ENCODE measurements at places on chromosomes 12 and 14.

DNA sequence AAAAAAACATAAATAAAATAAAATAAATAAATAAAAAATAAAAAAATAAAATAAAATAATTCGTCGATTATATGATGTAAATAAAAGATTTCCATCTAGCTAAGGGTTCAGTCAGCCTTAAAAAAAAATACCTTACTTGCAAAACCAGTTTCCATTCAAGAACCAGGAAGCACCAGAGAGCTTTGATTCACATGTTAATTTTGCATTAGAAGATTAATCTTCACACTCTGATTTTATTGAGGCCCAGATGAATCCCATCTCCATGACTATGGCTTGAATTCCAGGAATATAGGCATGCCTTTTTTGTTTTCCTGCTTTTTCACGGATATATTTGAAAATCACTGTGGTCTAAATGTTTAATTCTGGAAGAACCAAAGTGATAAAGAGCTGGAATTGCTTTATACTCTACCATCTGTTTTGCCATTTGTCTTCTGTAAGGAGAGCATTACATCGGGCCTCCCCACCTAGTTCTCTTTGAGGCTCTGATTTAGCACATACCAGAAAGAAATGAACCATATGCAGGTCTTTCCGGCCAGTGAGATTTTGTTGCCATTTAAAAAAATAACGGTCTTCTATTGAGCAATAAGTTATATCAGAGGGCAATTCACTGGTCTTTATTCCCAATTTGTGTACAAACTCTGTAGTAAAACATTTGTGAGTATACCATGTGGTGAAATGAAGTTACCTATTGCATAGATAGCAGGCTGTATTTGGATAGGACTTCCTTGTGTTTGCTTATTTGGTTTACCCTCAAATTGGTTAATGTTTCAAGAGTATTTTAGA is 175.5 kb downstream of the AEBP2 start:
- no peak for DNase-seq

- DNase-seq = no peak
Measured at GRCh38 chr14:72753879-72754400, 140.0 kb downstream of the DPF3 start.

DNA sequence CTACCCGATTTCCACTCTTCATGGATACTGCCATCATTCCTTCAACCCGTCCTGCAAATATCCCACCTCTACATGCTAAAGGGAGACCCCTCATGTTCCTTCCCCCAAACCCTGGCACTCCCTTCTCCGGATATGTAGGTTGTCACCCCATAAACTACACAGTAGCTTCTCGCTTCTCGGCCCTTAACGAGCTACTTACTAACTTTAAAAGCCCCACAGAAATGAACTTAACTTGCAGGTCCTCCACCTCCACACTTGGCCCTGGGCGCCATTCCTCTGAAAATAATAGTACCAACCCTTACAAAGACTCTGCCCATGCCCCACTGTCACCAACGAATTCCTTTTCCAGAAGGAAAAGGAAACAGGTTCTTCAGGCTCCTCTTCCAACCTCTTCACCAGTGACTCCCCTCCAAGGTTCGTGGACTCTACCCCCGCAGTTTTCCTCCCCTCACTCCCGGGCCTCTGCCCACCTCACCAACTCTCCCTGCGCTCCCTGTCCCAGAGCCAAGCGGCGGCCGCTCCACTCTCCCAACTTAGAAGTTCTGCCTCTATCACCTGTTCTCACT is 1.2 kb downstream of the SPPL3 start:
- DNase-seq = no peak

GRCh38 chr12:91317306-91317705 is 134.7 kb upstream of the DCN start:
- DNase-seq = no peak

- no peak for DNase-seq
Measured at GRCh38 chr12:8813572-8814357, 8.7 kb upstream of the A2ML1 start.

DNA sequence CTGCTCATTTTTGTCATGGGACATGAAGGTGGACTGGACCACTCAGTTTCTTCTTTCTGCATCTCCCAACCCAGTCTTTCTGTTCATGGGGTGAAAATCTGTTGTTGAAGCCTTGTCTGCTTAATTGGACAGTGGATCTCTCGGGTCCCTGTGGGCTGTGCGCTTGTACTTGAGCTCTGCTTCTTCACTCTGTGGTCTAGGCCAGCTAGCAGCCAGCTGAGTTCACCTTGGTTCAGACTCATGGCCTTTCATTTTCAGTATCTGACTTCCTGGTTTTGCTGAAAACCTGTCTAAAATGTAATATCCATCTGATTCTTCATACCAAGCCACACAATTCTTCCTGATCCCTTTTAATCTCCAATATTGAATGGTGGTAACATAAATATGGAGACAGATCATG is 117.2 kb downstream of the LRRK2 start:
- no peak for DNase-seq

GRCh38 chr12:59570145-59570544 is 25.7 kb upstream of the SLC16A7 start:
- DNase-seq = no peak

GRCh38 chr12:47449797-47450196 is 256.0 kb downstream of the RPAP3 start:
- no peak for DNase-seq

- DNase-seq = no peak
Measured at GRCh38 chr14:103544388-103545218, 15.6 kb downstream of the TRMT61A start.

DNA sequence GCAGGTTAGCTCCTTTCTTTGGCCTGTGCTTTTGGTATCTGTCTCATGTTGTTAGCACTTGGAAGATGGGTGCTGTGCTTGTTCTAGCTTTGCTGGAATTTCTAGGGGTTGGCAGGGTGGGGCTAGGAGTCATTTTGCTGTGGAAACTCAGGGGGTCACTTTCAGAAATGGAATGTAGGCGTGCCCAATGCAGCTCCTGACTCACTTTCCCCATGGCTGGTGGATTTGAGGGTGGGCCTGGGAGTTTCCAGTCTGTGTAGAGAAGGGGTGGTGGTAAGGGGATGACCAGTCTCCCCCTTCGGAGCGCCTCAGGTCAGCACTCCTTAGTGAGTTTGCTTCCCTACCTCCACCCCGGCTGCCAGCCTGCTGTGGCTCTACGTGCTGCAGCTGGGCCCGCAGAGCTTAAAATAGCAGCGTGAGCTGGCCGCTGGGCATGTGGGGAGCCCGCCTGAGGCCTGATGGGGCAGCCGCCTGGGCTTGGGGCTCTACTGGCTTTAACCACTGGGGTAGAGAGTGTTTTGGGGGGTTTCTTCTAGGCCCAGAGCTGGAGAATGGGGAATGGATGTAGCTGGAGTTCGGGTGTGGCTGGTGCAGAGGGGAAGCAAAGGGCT is 108.2 kb downstream of the TSPAN9 start:
- DNase-seq = no peak

GRCh38 chr12:85005615-85006014 is 30.5 kb downstream of the TSPAN19 start:
- DNase-seq = no peak

GRCh38 chr14:74913393-74913910 is 9.6 kb downstream of the RPS6KL1 start:
- no peak for DNase-seq

GRCh38 chr12:124837958-124838803 is 25.5 kb downstream of the SCARB1 start:
- DNase-seq = no peak

- DNase-seq = no peak
Measured at GRCh38 chr12:51448618-51449256, 24.1 kb downstream of the SLC4A8 start.

- no peak for DNase-seq
Measured at GRCh38 chr14:51401272-51401671, 161.2 kb downstream of the TMX1 start.

DNA sequence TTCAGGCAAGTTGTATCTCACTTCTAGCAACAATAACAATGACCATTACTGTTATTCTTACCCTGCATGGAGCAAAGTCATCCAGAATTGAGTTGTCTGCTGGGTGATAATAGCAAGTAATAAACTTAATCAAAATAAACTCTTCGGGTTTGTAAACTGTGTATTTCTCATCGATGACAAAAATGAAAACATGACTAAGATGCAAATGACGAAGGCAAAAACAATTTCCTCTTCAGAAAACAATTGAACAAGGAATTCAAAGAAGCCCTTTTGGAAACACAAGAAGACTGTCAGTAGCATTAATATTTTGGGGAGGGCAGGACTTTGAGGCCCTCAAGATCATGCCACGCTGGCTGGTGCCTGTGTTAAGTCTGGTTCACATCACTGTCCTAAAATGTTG is 232.0 kb downstream of the BTG1 start:
- no peak for DNase-seq

DNA sequence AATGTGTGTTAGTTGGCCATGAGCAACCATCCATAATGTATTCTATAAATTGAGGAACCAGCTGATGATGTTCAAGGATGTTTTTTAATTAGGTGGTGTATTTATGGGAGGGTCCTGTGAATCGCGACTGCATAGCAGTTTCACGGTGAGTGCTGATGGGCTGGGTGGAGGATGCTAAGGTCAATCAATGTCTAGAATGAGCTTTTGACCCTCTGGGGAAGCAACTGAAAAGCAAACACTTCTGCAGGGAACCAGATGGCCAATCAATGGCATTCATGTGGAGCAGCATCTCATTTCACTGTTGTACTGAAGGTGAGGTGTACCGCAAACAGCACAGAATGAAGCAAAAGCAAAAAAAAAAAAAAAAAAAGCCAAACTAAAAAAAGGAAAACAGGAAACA is 676.1 kb upstream of the TMEM132C start:
- DNase-seq = no peak

GRCh38 chr14:28783664-28784063 is 17.1 kb downstream of the FOXG1 start:
- DNase-seq = no peak

DNA sequence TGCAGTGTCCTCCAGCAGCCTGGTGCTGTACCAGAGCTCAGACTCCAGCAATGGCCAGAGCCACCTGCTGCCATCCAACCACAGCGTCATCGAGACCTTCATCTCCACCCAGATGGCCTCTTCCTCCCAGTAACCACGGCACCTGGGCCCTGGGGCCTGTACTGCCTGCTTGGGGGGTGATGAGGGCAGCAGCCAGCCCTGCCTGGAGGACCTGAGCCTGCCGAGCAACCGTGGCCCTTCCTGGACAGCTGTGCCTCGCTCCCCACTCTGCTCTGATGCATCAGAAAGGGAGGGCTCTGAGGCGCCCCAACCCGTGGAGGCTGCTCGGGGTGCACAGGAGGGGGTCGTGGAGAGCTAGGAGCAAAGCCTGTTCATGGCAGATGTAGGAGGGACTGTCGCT is 15.2 kb downstream of the C12orf43 start:
- no peak for DNase-seq

GRCh38 chr12:15979096-15980092 is 68.3 kb downstream of the DERA start:
- DNase-seq = peak; percentile 77

GRCh38 chr12:104421343-104421742 is 35.4 kb upstream of the CHST11 start:
- DNase-seq = no peak

GRCh38 chr14:54660604-54661111 is 93.7 kb downstream of the SAMD4A start:
- no peak for DNase-seq

DNA sequence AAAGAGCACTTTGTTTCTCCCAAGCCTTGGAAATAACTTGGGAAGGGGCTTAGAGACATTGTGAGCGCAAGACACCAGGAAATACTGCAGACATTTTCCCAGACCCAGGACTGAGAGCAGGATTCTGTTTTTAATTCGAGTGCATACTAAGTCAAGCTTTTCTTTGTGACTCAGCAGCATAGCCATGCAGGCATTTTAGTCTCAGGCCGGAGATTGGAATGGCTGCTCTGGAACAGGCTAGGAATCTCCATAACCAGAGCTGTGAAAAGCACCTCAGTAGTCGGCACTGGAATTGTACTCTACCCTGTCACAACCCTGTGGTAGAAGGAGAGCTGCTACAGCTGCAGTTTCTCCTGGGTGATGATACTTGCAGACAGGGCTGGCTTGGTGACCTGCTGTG is 28.9 kb upstream of the GARIN6 start:
- DNase-seq = no peak

- DNase-seq = no peak
Measured at GRCh38 chr12:41552588-41552987, 364.5 kb downstream of the PDZRN4 start.

DNA sequence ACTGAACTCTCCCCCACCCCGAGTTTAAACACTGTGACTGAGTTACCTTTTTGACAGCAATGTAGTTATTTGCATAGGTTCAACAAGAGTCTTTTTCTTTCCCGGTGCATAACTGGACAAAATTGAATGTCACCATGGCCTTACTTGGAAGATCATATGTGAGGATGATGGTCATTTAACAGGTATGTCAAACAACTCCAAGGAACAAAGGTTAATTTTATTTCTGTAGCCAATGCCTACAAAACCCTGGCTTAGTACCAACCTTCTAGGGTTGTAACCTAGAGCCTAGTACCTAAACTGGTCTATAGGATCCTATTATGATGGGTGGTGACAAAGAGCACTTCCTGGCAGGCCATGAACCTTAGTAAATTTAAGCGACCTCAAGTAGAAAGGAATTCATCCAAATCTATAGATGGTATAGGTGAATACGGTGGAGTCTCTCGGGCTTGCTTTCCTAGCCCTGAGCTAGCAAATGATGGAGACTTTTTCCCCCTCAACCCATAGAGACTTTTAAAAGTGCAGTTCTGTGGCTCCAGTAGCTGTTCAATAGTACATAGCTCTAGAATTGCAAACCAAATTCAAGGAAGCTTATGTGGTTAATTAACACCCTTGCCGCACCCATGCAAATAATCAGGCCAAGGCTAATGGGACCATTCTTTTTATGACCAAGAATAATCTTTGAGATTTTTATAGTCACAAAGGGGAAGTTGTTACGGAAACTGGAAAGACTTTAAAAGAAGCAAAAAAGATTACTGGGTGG is 89.0 kb downstream of the SLC38A1 start:
- DNase-seq = no peak

- no peak for DNase-seq
Measured at GRCh38 chr14:50344876-50345563, 32.9 kb downstream of the DMAC2L start.

DNA sequence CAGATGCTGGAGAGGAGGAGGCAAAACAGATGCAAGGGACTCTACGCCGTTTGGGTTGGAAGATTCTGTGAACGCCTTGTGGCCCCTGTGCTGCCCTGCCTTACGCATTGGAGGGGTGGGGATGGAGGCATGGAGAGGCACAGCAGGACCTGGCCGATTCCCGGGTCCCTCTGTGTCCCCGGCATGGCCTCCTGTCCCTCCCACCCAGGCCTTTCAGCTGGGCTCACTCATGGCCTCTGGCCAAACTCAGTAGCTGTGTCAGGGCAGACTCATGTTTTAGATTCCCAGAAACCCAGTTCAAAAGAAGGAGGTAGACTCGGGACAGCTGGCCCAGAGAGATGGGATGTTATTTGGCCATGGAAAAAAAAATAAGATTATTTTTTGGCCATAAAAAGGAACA is 40.1 kb downstream of the TESC start:
- DNase-seq = no peak

DNA sequence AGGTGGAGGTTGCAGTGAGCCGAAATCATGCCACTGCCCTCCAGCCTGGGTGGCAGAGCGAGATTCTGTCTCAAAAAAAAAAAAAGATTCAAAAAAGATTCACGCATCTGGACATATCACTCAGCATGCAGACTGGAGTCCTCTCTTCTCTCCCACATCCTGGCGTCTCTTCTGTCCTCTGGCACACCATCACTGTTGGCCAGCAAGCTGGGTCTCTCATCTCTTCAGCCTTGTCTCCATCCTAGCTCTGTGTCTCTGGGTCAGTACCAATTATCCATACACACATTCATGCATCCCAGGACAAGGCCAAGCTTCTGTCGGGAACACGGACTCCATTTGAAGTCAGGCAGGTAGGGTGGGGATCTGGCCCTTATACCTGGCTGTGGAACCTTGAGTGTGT is 105.5 kb upstream of the MAP1LC3B2 start:
- no peak for DNase-seq

- no peak for DNase-seq
Measured at GRCh38 chr12:80556566-80556965, 112.5 kb downstream of the PTPRQ start.
